ENCODE measurements at places on chromosomes 7 and 10.
A peak's percentile ranks its signal among the peaks of the same experiment; 100 is the strongest.

DNA sequence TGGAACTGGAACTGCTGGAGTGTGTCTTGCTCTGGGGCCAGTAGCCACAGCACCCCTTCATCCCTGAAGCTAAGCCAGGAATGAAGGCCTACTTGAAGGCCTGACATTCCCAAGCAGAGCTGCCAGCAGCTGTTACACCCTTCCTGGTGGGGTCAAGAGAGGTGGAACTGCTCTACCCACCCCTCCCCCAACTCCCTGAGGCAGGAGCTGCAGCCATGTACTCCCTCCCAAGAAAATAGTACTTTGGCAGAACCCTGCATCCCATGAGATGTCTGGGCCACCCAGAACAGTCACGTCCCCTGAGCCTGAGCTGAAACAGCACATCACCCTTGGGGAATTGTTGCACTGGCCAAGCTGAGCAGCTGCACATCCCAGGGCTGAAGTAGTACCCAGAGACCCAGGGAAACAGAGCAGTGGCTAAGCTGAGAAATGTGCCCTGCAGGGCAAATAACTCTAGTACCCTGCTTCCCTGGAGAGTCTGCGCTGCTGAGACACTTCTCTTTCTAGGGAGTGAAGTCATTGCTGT lies 63.4 kb upstream of the PLA2G12B start:
- no peak for DNase-seq

- no peak for DNase-seq
Observed at GRCh38 chr10:115903845-115904244, 369.2 kb downstream of the GFRA1 start.

DNA sequence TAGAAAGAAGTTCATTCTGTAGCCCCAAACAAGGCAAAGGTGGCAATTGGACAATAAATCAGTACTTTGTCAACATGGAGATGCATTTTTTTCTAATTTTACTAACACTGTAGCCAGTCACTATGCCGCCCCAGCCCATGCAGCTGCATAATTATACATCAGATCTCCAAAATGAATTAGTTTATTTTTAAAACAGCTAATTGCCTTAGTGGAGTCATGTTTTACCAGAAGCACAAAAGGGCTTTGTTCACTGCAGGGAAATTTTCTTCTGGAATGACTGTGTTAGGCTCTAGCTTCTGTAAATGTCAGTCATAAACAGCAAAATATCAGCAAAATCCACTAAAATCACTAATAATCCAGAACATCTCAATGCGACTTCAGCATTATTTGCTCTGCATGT lies 20.1 kb upstream of the HDAC9 start:
- no peak for DNase-seq

GRCh38 chr10:5981529-5981928 lies 4.2 kb upstream of the IL15RA start:
- no peak for DNase-seq

DNA sequence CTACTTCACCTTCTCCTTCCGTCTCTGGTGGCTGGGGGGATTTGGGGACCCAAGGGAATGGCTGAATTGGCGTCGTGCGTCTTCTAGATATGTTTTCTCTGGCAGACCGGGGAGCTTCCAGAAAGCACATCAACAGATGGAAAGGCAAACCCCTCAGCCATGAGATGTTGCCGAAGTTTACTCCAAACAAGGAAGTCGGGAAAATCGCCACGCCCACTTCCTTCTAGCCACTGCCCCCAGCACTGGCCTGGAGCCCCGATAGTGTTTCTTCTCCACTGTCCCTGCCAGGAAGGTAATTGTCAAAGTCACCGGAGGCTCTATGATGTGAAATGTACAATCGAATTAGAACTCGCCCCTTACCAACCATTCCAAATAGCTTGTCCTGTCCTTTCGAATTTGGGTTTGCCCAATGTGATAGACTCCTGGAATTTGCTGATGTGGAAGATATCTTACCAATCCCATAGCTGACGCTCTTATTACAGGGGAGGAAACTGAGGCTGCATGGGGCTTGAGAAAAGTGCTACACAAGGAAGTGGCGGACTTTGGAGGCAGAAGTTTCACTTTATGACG lies 191.0 kb downstream of the LSM5 start:
- no peak for DNase-seq

GRCh38 chr10:12481924-12482323 lies 132.6 kb downstream of the CAMK1D start:
- DNase-seq = no peak

DNA sequence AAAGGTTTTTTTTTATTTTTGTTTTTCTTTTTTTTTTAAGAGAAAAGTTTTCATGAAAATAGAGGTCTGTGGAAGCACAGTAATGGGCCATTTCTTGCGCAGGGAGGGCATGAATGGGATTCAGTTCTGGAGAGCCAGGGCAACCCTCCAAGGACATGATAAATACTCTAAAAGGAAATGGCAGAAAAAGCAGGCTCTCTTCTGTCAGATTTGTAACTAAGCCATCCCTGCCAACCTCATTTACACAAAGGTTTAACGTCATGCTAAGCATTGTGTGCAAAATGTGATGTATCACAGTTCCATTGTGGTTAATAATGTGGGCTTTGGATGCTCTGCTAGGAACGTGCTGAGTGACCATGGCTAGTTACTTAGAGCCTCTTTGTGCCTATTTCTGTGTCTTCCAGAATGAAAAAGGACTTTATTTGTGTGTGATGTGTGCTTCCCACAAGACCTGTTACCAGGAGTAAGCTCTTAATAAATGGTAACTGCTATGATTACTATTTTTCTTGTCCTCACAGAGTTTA lies 1095.9 kb upstream of the SORCS1 start:
- DNase-seq = no peak

DNA sequence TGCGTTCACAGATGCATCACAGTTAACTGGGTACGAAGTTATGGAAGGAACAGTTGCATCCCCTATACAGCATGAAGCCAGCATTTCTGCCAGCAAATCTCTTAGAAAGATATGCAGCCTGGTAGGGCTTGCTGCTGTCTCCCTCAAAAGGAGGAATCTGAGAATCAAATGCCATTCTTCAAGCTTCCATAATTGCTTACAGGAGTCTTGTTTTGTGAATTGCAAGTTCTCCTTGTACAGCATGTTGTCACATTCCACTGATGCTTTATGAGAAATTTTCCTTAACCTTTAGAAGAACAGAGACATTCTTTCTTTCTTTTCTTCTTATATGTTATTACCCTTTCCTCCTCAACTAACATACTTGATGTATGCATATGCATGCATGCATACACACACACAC lies 134.6 kb downstream of the CHRM2 start:
- DNase-seq = no peak

GRCh38 chr7:67773081-67773480 lies 776.4 kb downstream of the TYW1 start:
- DNase-seq = no peak

GRCh38 chr10:123148414-123149161 lies 652 bp downstream of the HMX2 start:
- DNase-seq = no peak

- DNase-seq = peak; percentile 34
Observed at GRCh38 chr7:154743206-154743605, 259.7 kb downstream of the PAXIP1 start.

- DNase-seq = no peak
Observed at GRCh38 chr7:2050511-2050866, 182.3 kb downstream of the MAD1L1 start.

GRCh38 chr7:138436388-138436787 lies 23.7 kb upstream of the TRIM24 start:
- DNase-seq = no peak

DNA sequence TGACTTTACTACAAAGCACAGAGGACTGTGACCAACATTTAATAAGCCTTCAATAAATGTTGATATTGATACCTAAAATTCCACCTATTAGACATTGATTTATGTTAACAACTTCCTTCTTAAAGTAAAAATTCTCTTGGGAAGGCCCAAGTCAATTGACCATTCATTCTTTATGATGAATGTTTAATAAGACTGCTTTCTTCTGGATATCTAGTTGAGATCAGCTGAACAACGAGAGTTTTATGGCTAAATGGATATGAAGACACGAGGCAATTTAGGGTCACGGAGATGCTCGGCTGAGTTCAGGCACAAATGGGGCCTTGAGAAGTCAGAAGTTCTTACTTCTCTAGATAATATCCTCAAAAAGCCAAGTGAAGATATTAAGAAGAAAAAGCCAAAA lies 258.8 kb downstream of the FRMD4A start:
- no peak for DNase-seq

DNA sequence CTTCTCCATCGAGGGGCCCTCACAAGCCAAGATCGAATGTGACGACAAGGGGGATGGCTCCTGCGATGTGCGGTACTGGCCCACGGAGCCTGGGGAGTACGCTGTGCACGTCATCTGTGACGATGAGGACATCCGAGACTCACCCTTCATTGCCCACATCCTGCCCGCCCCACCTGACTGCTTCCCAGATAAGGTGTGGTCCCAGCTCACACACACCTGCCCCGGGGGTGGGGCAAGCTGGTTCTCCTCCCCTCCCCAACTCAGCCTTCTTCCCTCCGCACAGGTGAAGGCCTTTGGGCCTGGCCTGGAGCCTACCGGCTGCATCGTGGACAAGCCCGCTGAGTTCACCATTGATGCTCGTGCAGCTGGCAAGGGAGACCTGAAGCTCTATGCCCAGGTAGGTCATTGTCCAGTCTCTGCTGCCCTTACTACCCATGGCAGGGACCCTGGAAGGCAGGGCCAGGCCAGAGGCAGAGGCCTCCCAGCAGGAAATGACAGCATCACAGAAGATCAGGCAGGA lies 11.0 kb downstream of the FLNC start:
- no peak for DNase-seq

DNA sequence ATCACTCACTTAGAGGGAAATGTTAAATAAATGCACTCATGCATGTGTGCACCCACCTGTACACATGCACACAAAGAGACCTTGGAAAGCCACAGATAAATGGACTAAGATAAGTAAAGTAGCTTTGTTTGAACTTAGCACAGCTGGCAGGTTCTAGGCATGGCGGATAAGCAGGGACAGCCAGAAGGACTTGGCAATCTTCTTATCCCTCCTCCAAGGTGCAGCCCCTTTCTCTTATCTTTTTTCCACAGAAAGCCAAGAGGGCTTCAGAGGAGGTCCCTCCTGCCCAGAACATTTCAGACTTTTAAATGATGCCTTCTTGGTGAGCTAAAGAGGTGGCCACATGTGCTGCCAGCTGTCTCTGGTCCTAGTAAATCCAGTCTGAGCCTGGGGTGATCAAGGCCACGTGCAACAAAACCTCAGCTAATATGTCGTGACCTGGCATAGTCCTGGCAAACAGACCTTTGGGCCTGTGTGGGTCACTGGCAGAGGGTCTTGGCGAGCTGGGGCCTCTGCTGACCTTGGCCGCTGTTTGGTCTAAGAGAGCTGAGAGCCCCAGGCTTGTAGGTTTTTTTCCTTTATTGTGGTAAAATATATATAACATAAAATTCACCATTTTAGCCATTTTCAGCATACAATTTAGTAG lies 43.2 kb upstream of the SLC35B4 start:
- no peak for DNase-seq

GRCh38 chr10:90136731-90137316 lies 435.4 kb downstream of the KIF20B start:
- DNase-seq = no peak

DNA sequence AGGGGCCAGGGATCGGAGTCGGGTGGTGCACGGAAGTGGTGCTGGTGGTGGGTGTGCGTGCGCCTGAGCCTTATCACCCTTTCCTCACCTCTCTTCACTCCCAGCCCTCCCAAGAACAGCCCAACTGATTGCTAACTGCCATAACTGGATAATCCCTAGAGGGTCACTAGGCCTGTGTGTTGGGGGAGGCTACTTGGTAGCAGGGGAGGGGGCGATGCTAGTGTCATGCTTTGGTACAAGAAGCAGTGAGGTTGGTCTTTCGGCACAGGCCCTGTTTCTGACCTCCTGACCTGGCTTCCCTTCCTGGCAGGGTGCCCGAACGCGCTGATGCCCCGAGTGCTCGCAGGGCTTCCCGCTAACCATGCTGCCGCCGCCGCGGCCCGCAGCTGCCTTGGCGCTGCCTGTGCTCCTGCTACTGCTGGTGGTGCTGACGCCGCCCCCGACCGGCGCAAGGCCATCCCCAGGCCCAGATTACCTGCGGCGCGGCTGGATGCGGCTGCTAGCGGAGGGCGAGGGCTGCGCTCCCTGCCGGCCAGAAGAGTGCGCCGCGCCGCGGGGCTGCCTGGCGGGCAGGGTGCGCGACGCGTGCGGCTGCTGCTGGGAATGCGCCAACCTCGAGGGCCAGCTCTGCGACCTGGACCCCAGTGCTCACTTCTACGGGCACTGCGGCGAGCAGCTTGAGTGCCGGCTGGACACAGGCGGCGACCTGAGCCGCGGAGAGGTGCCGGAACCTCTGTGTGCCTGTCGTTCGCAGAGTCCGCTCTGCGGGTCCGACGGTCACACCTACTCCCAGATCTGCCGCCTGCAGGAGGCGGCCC lies 652 bp downstream of the KAZALD1 start:
- DNase-seq = no peak

GRCh38 chr10:98488669-98489430 lies 42.1 kb upstream of the HPS1 start:
- DNase-seq = no peak

- no peak for DNase-seq
Observed at GRCh38 chr7:55271069-55271626, 94.0 kb upstream of the LANCL2 start.

DNA sequence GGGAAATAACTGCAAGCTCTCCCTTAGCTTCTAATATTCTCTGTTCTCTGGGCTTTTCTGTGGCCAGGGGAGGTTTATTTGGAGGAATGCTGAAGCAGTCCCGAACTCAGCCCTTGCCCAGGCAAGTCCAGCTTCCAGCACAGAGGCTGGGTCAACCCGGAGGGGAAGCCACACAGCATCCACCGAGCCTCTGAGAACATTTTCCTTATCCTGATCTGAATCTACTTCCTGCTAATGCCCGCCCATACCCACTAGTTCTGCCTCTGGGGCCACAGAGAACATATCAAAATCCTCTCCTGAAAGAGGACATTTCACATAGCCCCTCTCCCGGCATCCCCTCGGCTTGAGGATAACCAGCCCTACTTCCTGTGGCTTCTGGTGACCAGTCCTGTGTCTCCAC lies 31.1 kb downstream of the SH3PXD2A start:
- no peak for DNase-seq

GRCh38 chr7:103686763-103687162 lies 240.8 kb upstream of the SLC26A5 start:
- DNase-seq = no peak

GRCh38 chr10:70779511-70780369 lies 5.4 kb downstream of the TBATA start:
- no peak for DNase-seq

- no peak for DNase-seq
Observed at GRCh38 chr10:132232023-132232951, 45.5 kb downstream of the DPYSL4 start.

- DNase-seq = no peak
Observed at GRCh38 chr10:96666741-96667140, 53.6 kb downstream of the PIK3AP1 start.

DNA sequence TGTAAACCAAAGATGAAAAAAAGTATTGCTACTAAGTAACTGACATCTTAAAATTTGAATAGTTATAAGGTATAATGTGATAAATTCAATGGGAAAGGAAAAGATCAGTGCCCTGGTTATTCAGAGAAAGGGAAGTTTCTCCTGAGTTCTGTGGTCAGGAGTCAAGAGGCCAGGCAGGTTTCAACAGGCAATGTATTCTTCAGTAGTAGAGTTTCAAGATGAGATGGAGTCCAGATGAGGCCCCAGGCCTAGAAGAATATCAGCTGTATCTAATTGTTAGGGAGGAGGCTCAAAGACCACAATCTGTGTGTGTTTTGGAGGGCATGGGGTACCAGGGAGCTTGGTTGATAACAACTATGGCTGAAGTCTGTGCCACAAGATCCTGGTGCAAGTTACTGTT lies 101.4 kb upstream of the DLX6 start:
- DNase-seq = no peak

- no peak for DNase-seq
Observed at GRCh38 chr10:124033887-124034218, 59.5 kb downstream of the CHST15 start.
